ENCODE measurements at places on chromosomes 16 and 17.

- DNase-seq: no peak
Measured at GRCh38 chr16:82454152-82454551, 172.6 kb upstream of the CDH13 start.

GRCh38 chr17:45197555-45198334 is 23.9 kb upstream of the FMNL1 start:
- DNase-seq: no peak

DNA sequence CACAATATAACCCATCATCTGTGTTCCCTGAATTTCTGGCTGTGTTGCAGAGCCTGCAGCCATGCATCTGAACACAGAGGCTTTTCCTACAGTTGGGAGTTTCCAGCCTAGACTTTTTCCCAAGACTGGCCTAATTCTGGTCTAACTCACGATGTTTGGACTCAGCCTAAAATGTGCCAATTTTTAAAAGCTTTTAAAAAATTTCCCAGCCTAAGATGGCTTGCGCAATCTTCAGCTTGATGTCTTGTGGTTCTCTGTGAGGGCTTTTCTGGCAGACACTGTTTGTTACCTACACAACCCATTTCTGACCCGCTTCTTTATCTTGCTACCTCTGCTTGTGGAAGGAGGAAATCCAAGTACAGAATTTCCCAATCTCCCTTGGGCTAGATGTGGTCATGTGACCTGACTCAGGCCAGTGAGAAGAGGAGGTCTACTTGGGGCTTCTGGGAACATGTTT is 72.7 kb upstream of the GAS7 start:
- no peak for DNase-seq

GRCh38 chr16:53761962-53762703 is 58.2 kb downstream of the FTO start:
- no peak for DNase-seq

- DNase-seq: no peak
Measured at GRCh38 chr16:47965439-47965838, 190.4 kb downstream of the ABCC12 start.

- DNase-seq: no peak
Measured at GRCh38 chr17:72421128-72422092, 300.6 kb downstream of the SOX9 start.

DNA sequence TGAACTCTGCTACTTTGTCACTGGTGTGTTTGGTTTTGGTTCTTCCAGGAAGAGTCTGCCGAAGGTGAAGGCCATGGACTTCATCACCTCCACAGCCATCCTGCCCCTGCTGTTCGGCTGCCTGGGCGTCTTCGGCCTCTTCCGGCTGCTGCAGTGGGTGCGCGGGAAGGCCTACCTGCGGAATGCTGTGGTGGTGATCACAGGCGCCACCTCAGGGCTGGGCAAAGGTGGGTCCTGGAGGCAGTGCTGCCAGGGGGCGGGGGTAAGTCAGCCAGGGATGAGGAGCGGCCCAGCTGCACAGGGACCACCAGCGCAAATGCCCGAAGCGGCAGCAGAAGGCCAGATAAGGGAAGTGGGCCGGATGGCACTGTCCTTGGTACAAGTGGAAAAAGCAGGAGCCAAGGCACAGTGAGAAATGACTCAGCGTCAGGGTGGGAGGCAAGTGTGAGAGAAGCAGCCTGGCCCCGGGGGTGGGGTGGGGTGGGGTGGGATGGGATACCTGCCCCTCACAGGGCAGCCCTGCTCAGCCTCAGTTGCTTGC is 41.9 kb downstream of the TMEM11 start:
- DNase-seq: no peak

DNA sequence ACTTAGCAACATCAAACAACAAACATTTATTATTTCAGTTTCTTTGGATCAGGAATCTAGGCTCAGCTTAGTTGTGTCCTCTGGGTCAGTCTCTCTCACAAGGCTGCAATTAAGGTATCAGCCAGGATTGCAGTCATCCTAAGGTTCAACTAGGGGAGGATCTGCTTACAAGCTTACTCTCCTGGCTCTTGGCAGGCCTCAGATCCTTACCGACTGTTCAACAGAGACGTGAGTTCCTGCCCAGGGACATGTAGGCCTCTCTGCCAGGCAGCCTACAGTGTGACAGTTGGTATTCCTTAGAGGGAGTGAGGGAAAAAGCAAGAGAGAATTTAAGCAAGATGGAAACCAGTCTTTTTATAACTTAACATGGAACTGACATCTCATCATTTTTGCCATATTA is 294.0 kb downstream of the ZFHX3 start:
- no peak for DNase-seq

DNA sequence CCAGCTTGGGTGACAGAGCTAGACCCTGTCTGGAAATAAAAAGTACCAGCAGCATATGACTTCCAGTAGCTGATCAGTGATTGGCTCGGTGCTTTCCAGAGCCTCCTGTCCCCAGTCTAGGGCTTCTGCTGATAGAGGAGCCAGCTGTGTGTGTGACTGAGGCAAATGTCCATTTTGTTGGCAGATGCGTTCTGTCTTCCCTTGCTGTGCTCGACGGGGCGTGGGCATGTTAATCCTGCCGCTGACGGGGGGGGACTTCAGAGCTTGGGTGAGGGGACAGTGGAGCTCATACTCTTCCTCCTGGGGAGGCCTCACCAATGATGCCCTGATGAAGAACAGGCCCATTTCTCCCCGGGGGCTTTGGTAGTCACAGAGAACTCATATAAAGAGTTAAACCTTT is 14.6 kb downstream of the KCTD2 start:
- DNase-seq: no peak

- DNase-seq: no peak
Measured at GRCh38 chr17:17661134-17661533, 20.1 kb upstream of the RAI1 start.

DNA sequence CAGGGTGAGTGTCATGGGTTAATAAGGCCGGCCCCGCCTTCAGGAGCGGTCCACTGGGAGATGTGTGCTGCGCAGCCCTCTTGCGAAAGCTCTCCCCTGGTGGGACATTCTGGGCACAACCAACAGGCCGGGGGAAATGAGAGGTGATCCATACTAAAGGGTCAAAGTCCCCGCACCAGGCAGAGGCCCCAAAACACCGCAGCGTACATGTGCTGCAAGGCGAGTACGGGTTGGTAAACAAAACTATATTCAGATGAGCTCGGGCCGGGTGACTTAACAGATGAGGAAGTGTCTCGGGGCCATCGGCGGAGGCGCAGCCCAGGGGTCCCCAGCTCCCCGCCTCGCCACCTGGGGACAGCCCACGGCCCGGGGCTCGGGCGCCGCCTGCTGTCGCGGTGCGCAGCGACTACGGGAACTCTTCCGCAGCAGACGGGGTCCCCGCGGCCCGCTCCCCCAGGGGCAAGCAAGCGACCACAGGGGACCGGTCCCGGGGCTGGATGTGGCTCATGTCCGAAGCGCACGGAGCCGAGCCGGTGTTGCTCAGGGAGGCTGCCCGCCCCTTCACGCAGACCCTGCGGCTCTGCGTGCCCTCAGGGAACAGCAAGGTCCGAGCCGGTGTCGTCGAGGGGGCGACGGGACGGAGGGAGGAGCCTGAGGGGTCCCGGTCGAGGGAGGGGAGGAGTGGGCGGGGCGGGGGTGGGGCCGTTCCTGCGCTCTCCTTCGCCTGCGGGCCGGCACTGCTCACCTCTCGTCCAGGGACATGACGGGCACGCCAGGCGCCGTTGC is at the start of gene RAB37:
Gene RAB37 (plus strand): TSS at position 744 of the 786 bp plus-strand sequence. CDS start 17 bp downstream, at position 761.
- DNase-seq: no peak

- no peak for DNase-seq
Measured at GRCh38 chr16:77509796-77510195, 75.0 kb upstream of the ADAMTS18 start.

GRCh38 chr16:60704726-60705125 is 1331.5 kb downstream of the CDH8 start:
- DNase-seq: no peak

DNA sequence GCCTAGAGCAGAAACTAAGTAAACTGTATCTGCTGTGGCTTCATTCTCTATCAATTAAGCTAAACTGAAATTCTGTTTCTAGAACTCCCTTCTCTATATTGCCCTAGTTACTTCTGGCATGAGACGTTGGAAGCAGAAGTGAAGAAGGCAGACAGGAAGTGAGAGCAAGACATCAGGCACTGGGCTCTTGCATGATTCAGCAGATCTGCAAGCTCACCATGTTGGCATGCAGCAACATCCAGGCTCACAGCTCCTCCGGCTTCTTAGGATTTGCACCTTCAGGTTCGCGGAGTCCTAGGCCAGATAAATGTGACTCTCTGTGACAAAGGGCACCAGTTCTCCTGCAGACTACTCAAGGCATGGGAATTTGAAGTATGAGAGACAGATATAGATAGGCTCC is 148.3 kb downstream of the CDH8 start:
- no peak for DNase-seq

DNA sequence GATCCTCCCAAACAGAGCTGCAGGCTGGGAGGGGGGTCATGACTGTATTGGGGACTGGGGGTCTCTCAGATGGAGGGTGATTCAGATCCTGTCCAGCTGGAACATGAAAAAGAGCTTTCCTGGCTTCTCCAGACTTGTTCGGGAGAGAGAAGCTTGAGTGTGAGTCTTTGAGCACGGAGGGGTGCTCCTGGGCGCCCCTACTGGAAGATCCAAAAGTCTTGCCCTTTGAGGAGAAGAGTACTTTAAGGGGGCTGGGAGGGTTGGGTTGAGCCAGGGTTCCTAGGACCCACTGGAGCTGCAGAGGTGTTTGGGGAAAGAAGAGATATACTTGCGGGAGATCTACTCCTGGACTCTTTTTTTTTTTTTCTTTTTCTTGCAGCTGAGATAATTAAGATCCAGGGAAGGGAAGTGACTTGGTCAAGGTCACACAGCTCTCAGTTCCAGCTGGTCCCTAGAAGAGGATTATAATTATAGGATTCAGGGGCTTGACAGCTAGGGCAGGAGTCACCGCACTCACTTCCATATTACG is 8.4 kb downstream of the RARA start:
- DNase-seq: no peak

GRCh38 chr17:16419074-16419928 is 3.9 kb downstream of the TRPV2 start:
- no peak for DNase-seq

DNA sequence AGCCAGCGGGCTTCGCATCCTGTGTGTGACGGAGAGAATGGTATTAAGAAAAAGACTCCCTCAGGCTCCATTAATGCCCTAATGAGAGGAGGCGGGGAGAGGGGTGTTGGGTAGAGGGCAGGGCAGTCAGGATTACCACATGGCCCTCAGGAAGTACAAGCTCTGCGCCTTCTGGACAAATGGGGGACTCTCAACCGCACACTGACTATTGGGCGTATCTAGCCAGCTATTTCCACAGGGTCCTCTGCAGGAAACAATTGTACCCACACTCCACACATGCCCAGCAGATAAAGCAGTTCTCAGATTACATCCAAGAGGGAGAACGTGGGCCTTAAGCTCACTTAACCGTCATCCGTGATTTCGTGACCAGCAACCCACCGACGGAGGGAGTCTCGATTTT is 14.7 kb downstream of the NXN start:
- DNase-seq: no peak

GRCh38 chr16:72985148-72985941 is 62.6 kb downstream of the ZFHX3 start:
- no peak for DNase-seq

DNA sequence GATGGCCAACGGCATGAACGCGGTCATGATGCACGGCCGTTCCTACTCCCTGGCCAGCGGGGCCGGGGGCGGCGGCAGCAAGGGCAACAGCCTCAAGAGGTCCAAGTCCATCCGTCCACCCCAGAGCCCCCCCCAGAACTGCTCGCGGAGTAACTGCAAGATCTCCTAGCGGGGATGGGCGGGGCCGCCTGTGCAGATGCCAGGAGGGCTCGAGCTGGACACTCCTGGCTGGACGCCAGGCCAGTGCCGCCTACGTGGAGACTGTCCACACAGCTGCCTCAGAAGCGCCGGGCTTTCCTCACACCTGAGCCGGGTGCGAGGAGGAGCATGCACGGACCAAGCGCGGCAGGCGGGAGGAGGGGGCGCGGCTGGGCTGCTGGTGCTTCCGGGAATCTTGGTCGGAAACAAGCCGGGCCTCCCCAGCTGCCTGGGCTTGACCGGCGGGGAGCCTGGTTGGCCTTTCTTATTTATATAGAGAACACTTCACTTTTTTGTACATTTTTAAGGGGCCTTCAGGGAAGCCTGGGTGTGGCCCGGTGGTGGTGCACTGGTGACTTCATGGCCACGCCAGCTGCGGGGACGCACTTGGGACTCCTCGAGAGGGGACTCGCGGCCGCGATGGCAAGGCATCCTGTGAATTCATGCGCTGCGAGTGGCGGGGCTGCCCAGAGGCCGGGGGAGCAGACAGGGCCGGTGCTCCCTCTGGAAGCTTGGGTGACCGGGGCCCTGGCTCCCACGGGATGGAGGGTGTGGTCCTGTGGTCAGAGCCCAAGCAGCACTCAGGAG is 3.1 kb upstream of the WFIKKN1 start:
- DNase-seq: no peak

GRCh38 chr16:79325226-79325945 is 275.2 kb downstream of the MAF start:
- no peak for DNase-seq

DNA sequence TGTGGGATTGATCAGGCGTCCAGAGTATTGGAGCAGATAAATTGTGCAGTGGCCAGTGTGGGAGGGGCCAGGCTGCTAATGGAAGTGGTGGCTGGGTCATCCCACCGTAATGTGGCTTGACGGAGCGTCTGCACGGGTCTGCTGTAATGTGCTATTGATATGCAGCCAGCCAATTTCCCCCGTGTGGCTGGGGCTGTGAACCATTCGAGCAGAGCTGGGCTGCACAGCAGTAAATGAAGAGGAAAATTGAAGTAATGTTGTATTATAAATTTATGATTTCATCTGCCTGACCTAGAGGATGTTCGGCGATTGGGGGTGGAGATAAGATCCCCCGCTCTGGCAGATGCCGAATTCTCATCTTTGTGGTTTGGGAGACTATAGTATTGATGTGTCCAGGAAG is 121.5 kb downstream of the CCDC182 start:
- no peak for DNase-seq

GRCh38 chr17:8766731-8767130 is 8.4 kb upstream of the SPDYE4 start:
- no peak for DNase-seq

GRCh38 chr17:19883537-19884215 is 15.9 kb upstream of the ULK2 start:
- DNase-seq: no peak

GRCh38 chr17:70408768-70409167 is 239.4 kb downstream of the KCNJ2 start:
- no peak for DNase-seq

DNA sequence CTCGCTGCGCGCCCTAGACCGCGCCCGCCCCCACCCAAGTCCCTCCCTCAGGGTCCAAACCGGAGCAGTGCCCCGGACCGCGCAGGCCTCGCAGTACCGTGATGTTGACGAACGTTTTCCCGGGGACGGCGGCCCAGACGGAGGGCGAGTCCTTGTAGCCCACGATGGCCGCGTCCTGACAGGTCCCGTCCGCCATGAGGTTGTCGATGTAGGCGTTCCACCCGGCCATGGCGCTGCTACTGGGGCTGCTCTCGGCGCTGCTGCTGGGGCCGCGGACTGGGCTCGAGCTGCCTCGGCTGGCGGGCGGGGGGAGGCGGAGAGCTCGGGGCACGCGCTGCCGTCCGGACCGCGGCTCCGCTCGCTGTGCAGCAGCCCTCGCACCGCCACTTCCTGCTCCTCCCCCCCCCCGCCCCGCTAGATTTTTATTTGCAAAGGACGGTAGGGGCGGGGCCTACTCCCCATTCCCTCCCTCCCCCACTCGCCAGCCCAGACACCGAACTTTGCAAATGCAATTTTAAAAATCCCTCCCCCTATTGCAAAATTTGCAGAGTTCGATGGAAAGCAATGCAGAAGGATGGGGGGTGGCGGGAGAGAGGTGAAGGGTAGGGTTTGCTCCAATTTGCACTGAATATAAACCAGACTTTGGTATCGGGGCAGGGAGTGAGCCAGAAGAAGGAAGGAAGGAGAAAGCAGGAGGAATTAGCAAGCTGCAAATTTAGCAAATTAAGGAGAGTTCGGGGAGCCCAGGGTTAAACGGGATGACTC is at the start of gene PFN1:
Gene PFN1 (minus strand): TSS at position 365 of the 765 bp plus-strand sequence. CDS start 136 bp downstream, at position 229.
- DNase-seq: no peak
